Amygdala (tissue), 56 donors: ENCODE measurements at places on chromosomes 3 and 15.

GRCh38 chr15:40354408-40355171 lies 3.4 kb upstream of the DISP2 start:
- peak; percentile 15 for DNase-seq

DNA sequence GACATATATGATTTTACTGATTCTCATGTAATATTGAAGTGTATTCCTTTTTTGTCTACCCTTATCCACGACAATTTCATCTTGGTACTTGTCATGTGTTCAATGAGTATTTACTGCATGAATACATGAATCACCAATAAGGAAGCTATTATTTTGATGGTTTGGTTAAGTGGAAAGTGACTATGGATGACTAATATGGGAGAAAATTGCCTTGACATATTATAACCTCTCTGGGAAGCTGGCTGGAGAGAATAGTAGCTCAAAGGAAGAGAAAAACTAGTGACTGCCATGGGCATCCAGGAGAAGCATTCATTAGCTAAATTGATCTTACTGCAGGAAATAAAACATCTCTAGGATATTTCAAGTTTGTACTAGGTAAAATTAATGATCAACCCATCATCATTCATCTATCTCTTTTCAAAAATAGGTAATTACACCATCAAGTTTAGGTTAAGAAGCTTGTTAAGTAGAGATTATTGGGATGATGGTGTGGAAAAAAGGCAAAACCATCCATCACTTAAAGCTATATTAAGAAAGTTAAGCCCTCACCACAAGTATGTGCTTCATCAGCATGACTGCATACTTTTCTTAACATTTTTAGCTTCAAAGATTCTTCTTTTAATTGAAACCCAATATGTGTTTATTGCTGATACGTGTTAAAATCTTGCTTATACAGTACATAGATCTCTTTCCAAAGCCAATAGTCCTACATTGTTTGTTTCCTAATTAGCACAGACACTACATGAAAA lies 455.2 kb upstream of the ARPP21 start:
- DNase-seq, result no peak

- no peak for DNase-seq
Observed at GRCh38 chr3:190004656-190005055, 116.0 kb downstream of the P3H2 start.

- peak; percentile 75 for DNase-seq
Observed at GRCh38 chr3:160885791-160886286, 129.8 kb downstream of the PPM1L start.

- DNase-seq, result no peak
Observed at GRCh38 chr3:76972624-76973296, 67.1 kb upstream of the ROBO2 start.

- no peak for DNase-seq
Observed at GRCh38 chr15:73626072-73626471, 7.1 kb downstream of the NPTN start.

- no peak for DNase-seq
Observed at GRCh38 chr3:171377859-171378258, 82.3 kb downstream of the TNIK start.

GRCh38 chr3:74315291-74315690 lies 299.2 kb downstream of the CNTN3 start:
- DNase-seq, result no peak

- no peak for DNase-seq
Observed at GRCh38 chr3:133890972-133891644, 4.6 kb downstream of the RAB6B start.

DNA sequence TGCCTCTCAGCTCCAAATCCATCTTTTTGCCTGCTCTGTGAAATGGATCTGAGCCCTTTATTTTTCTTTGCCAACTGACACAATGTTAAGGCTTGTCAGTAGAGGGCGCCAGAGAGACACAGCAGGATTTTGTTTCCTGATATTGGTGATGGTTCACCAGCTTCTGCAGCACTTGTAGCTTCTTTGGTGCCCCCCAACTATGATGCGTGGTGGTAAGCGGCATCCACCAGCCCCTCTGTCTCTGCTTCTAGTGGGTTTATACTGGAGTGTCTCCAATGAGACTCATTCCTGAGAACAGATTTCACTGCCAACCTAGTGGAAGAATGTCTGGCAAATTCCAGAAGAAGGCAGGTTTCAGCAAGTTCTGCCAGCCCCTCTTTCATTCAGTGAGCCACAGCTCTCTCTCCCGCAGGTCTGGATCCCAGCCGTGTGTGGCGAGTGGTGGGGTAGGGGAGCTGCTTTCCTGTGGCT lies 471.9 kb upstream of the FRG2C start:
- DNase-seq, result no peak

DNA sequence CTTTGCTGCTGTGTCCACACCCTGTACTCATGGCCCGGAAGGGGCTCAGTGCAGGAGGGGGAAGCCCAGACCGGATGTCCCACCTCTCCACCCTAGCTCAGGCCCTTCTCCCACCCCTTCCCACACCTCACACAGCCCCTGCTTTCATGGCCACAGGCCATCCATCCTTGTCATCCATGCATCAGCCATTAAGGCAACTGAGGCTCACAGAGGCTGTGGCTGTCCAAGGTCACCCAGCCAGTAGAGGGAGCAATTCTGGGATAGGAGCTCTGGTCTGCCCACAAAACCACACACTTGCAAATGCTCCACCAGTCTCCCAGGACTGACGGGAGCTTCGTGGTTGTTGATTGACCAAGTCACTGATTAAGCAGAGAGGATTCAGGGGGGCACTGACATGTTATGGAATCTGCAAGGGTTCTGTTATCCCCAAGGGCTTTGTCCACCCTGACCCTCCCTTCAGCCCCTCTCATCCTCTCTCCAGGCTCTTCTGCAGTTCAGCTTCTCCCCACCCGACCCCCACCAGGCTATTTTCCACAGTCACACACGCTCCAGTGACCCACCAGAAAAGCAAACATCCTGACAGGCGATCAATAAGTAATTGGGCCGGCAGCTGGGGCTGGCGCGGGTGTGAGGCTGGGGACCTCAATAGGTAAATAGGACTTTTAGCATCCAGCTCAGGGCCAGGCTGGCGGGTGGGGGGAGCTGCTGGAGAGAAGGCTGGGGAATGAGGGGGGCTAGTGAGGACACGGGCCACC lies 15.1 kb downstream of the LINGO1 start:
- DNase-seq, result no peak

GRCh38 chr3:17742880-17743657 lies 638 bp upstream of the TBC1D5 start:
- no peak for DNase-seq

- DNase-seq, result no peak
Observed at GRCh38 chr3:131421301-131421700, 39.7 kb downstream of the NUDT16 start.

DNA sequence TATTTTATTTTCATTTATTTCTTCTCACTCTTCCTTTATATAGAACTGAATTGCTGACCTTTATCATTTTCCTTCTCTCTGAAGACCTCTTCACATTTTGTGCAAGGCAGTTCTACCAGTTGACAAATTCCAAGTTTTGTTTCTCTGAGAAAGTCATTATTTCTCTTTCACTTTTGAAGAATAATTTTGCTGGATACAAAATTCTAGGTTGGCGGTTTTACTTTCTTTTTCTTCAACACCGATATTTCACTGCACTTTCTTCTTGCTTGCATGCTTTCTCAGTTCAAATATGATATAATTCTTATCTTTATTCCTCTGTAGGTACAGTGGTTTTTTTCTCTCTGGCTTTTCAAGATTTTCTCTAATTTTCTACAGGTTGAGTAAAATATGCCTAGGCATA lies 15.9 kb downstream of the RFX7 start:
- DNase-seq, result no peak

- no peak for DNase-seq
Observed at GRCh38 chr3:175826759-175827158, 967.6 kb downstream of the NAALADL2 start.

DNA sequence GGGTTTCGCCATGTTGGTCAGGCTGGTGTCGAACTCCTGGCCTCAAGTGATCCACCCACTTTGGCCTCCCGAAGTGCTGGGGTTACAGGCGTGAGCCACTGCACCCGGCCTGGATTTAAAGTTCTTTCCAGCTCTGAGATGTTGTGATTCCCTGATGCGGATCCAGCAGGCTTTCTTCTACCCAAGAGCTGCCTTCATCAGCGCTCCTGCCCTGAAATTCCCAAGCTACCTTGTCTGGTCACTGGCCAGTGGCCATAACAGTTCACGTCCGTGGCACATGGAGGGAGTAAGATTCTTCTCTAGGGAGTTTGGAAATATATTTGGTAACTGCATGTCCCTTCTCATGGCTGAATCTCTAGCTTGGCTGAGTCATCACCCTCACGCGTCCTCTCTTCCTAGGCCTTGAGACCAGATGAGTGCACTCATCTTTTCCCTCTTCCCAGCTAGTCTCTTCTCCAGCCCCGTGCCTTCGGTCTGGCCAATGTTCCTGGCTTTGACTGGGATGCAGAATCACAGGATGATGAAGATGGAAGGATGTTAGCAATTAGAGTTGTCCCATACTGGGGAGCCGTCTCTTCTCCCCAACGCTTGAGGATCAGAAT lies 29.8 kb upstream of the APOD start:
- DNase-seq, result no peak

- DNase-seq, result no peak
Observed at GRCh38 chr15:41377978-41378377, 24.3 kb downstream of the NDUFAF1 start.

DNA sequence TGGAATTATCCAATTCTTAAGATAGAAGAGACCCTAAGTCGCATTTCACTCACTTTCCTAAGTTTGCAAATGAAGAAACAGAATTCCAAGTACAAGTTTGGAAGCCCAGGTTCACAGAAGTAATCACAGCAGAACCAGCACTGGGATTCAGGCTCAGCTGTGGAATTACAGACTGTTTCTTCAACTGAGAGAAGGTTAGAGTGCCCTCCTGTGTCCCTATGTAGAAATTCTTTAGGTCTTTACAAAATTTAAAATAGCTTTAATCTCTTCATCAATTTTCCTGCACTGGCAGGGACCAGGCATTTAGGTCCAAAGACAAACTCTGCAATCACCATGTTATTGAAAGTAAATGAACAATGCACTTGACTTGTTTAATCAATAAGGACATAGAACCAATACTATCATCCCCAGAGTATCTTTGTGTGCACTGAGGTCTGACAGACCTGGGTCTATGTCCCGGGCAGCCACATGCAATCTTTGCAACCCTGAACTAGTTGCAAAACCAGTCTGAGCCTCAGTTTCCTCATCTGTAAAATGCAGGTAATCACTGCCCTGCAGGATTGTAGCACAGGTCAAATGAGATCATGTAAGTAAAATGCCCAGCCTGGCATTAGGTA lies 96.3 kb upstream of the ZBED2 start:
- no peak for DNase-seq
